ENCODE measurements at places on chromosomes 5 and 9. TPM values are rescaled to one million over a fixed set of nuclear protein-coding genes. Genes with fewer than 3 reads are reported as not detected.

DNA sequence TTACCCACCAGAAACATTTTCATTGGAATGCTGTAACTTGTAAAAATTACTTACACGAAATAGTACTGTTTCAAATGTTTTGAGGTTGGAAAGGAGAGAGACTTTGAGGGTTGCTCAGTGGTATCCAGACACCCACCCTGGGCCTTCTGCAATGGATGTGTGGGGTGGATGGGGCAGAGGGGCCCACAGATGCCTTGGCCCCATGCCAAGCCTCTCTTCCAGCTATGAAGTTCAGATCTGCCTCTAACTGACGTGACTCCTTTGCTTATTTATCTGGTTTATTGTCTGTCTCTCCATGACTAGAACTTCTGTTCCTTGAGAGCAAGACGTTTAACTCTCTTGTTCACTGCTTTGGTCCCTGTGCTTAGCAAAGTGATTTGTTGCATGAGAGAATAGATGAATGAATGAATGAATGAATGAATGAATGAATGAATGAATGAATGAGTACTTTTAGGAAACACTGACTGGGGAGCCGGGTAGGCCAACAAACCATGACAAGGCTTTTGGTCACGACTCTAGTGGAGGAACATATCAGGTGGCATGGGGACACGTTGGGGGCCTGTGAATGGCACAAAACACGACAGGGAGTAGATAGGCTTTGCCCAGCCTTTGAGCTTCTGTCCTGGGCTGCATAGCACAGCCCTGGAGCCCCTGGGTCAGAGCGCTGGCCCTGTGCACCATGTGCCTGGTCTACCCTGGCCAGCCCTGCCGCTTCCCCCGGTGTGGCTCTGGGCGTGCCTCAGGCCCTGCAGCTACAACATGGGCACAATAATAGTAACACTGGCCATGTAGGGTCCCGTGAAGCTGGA lies 31.8 kb downstream of the AK8 start:
- no peaks in the 10 kb centered on the region for H3K27me3 ChIP-seq
- no peaks in the 10 kb centered on the region for H3K36me3 ChIP-seq
- DNase-seq = no peak
- no peak overlapping the region for H3K4me3 ChIP-seq
- H3K4me1 ChIP-seq = peaks cover 2% of the 10 kb centered on the region

Gene ELOVL7
- total RNA-seq = 2.5 TPM

DNA sequence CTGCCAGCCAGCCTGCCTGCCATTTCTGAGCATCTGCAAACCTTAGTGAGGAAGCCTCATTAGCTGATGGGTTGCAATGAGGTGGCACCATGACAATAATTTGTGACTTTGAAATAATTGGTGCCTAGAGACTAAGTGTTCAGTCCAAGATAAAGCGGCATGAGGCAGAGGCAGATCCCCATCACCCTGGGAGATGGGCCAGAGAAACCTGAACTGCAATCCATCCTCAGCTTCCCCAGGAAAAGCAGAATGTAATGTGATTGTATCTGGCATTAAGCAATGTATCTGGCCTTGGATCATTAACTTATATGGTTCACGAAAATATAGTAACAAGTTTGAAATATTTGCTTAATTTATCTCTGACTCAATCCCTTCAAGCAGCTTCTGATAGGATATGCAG lies 101.0 kb downstream of the SPOCK1 start:
- no peak overlapping the region for H3K27ac ChIP-seq
- no peaks in the 10 kb centered on the region for H3K27me3 ChIP-seq
- H3K4me1 ChIP-seq = no peaks in the 10 kb centered on the region
- no peaks in the 10 kb centered on the region for H3K36me3 ChIP-seq
- no peak overlapping the region for H3K4me3 ChIP-seq
- no peak for DNase-seq

Gene DTWD2
- total RNA-seq = 10.1 TPM

DNA sequence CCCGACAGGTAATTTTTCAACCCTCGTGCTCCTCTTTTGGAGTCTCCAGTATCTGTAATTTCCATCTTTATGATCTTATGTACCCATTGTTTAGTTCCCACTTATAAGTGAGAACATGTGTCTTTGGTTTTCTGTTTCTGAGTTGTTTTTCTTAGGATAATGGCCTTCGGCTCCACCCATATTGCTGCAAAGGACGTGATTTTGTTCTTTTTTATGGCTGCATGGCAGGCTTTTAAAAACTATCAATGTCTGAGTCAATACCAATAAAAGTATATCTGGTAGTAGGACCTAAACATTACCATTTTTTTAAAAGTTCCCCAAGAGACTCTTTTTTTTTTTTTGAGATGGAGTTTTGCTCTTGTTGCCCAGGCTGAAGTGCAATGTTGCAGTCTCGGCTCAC lies 3.9 kb upstream of the SLC26A2 start:
- peaks cover 2% of the 10 kb centered on the region for H3K4me1 ChIP-seq
- no peaks in the 10 kb centered on the region for H3K27me3 ChIP-seq
- H3K36me3 ChIP-seq = no peaks in the 10 kb centered on the region
- no peak overlapping the region for H3K27ac ChIP-seq
- no peak overlapping the region for H3K4me3 ChIP-seq

GRCh38 chr5:174281855-174282254 lies 236.3 kb downstream of the NSG2 start:
- no peaks in the 10 kb centered on the region for H3K36me3 ChIP-seq
- DNase-seq = no peak
- no peak overlapping the region for H3K27ac ChIP-seq
- H3K4me3 ChIP-seq = no peak overlapping the region
- H3K27me3 ChIP-seq = no peaks in the 10 kb centered on the region

- no peaks in the 10 kb centered on the region for H3K4me1 ChIP-seq
- H3K27me3 ChIP-seq = no peaks in the 10 kb centered on the region
- no peak overlapping the region for H3K4me3 ChIP-seq
- H3K27ac ChIP-seq = no peak overlapping the region
- H3K36me3 ChIP-seq = no peaks in the 10 kb centered on the region
Measured at GRCh38 chr5:41048986-41049385, 22.2 kb downstream of the MROH2B start.

Gene HAVCR2
- not detected for total RNA-seq

Gene PAEP
- total RNA-seq = not detected

GRCh38 chr5:64794053-64794770 lies 25.5 kb downstream of the CWC27 start:
- DNase-seq = no peak
- no peak overlapping the region for H3K27ac ChIP-seq
- no peak overlapping the region for H3K4me3 ChIP-seq

DNA sequence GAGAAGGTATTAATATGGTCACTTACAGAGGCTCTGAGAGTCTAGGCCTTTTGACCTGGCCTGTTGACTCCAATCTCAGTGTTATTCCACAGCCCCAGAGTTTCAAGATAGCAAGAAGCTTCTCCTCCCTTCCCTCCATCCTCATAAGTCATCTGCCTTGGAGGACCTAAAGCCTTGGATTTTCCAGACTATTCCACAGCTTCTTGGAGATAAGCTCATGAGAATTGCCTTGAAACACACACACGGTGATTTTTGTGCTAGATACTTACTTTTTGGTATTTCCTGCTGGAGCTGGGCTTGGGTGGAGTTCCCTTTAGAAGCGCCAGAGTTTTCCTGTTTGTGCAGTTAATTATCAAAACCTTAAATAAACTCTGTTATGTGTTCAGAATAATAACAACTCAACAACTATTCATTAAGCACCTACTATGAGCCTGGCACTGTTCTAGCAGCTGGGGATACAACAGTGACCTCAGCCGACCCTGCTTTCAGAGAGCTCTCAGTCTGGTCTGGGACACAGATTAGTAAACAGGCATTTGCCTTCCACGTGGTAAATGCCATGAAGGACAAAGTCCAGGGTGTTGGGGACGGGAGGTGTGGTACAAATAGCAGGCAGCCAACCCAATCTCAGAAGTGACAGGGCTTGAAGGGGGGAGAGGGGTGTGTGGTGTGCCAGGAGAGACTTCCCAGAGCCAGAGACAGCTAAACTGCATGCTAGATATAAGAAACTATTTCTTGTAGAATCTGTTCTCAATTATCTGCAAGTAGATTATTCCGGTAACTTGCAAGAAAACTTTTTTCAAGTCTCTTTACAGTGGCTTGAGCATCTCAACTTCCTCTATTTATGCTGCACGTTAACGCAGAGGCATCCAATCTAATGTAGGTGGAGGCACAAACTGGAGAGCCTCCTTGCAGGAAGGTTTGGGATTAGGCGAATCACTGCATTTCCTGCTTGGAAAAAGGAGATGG lies 55.9 kb upstream of the KLF9 start:
- peaks cover 2% of the 10 kb centered on the region for H3K36me3 ChIP-seq
- H3K4me1 ChIP-seq = no peaks in the 10 kb centered on the region
- H3K4me3 ChIP-seq = no peak overlapping the region

All from H9 (cell line).